Daoy (cell line): ENCODE measurements at places on chromosomes 16 and 17. TPM values are rescaled to one million over a fixed set of nuclear protein-coding genes. Genes with fewer than 3 reads are reported as not detected.

The FBXW10B gene
- total RNA-seq, result 4.2 and 4.9 TPM in 2 replicates

DNA sequence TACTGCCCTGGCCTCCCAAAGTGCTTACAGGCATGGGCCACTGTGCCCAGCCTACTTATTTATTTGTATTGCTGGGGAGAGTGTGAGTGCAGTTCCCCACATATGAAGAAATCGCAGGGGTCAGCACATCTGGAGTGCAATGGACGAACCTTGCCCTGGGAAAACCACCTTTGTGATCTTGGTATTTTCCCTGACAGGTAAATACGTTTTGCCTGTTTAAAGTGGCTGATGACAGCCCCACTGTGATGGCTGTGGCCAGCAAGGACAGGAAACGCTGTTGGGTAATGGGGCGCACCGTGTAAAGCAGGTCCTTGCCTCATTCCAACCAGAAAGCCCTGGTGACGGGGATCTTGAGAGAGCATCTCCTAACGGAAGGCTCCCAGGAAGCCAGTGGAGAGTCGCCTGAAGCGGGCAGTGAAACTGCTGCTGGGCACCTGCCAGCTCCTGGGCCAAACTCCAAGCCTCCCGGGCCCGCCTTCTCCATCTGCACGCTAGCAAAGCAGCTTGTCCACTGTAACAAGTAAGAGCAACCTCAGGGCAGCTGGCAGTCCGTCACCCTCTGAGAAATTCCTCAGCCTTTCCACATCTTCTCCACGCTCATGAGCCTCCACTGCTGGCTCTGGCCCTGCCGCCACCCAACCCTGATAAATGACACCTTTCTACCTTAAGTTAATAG lies 17.5 kb downstream of the EMC8 start:
- no peak for DNase-seq

DNA sequence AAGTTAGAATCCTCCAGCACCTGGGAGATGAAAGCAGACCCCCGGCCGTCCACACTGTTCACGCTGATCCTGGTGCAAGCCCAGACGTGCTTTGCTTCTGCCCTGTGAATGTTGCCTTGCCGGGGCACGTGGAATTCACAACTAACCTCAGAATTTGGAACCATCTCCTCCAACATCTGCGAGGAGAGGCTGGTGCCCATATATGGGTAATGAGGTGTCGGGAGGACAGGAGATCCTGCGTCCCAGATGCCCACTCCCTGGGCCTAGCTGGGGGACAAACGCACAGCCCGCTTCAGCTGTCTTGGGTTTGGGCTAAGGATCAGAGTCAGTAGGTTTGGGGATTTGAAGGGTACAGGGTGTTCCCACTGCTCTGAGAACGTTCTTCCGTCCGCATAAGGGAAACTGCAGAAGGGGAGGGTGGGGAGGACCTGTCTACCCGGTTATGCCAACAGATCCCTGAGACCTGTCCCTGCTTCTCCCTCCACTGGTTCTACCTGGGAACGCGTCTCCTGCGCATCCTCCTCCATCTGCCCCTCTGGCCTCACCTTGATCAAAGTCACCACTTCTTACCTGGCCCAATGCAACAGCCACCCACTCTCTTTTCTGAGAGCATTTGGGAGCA lies 14.1 kb downstream of the PPL start:
- DNase-seq, result no peak

DNA sequence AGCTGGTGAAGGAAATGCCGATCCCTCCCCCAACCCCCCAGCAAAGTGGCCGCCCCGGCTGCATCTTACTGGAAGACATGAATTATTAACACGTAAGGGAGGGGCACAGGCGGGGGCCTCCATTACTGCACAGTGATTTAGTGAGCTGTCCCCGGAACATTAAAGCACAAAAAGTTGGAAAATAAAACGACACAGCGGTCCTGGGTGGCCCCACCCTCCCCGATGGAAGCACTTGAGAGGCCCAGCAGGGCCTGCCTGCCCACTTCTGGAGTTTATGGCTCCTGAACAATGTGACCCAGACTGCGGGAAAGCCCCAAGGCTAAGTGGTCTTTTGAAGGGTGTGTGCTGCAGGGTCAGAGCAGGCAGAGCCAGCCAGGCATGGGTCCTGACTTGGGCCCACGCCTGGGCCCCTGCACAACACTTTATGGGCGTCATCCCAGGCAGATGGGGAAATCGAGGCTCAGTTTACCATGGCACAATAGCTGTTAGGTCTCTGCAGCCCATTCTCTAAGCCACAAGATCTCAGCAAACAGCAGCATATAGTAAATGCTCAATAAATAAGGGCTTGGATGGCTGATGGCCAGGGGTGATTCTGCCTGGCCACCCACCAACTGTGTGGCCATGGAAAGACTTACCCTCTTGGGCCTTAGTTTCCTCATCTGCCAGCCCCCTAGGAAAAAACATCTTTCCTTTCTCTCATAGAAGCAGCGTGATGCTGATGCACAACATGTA lies 22.8 kb downstream of the CCDC102A start:
- no peak for DNase-seq

The CMTR2 gene
- total RNA-seq, result 17.6 and 20.6 TPM in 2 replicates

The CLEC19A gene
- not detected in 2 replicates for total RNA-seq
